ENCODE measurements at places on chromosomes 12 and 14.

DNA sequence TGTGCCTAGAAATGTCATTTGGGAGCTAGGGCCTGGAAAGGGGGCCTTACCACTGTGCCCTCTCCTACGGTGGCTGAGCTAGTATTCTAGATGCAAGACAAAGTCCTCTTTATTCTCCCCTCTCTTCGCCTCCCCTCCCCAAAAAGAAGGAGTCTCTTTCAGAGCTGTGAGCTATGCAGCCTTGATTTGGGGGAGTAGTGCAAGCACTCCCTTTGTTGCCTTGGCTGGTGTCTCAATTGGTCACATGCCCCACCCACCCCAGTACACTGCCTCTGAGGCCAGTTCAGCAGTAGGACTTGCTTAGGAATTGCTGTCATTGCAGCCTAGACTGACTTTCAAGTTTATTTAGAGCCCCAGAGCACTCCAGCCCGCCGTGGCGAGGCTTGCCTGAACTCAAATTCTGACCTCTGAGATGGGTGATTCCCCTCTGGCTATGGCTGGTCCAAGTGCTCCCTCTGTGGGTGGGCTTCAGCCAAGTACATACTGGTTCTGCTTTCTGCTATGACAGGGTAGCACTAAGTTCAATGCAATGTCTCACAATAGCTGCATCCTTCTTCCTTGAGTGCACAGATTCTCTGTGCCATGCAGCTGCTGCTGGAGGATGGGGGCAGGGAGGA lies 37.0 kb upstream of the FBXO33 start:
- peak; percentile 53 for DNase-seq

DNA sequence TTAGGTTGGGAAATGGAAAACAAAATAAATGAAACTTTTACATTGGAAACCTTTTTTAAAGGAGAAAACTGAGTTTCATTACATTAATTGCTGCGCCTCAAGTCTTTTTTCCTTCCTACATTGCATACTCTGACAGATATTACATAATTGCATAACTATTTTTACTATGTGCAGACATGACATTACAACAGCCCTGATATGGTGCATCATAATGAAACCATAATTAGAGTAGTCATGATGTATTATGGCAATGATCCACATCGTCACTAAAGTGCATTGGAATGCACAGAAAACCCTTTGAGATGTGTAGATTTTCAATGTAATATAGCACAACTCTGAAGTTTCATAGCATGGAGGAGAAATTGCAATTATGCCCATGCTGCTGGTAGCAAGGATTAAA lies 217.8 kb upstream of the NPAS3 start:
- DNase-seq = no peak

DNA sequence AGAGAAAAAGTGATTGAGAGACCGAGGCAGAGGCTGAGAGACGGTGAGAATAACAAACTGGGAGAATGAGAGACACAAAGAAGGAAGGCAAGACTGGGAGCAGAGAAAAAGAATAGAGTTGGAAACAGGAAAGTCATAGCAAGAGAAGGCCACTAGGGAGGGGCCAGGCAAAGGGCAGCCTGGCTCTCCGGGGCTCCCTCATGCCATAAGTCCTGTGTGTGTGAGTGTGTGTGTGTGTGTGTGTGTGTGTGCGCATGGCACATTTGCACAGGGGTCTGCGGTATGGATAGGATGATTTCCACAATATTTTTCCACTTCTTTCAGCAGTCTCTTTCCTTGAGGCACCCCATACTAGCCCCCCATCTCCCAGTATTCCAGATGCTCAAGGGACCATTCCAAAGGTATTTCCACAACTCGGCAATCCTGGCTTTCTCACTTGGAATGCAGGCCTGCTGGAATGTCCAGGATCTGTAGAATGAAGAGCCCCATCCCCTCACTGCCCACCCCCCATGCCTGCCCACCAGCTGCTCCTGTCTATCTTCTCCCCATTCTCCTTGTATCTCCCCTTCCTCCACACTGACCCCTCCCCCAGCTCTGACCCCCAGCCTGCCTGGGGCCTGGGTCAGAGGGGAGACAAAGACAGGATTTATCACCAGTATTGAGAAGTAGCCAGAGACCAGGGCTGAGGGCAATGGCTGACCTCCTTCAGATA lies 9.0 kb downstream of the GPR84 start:
- DNase-seq = no peak

DNA sequence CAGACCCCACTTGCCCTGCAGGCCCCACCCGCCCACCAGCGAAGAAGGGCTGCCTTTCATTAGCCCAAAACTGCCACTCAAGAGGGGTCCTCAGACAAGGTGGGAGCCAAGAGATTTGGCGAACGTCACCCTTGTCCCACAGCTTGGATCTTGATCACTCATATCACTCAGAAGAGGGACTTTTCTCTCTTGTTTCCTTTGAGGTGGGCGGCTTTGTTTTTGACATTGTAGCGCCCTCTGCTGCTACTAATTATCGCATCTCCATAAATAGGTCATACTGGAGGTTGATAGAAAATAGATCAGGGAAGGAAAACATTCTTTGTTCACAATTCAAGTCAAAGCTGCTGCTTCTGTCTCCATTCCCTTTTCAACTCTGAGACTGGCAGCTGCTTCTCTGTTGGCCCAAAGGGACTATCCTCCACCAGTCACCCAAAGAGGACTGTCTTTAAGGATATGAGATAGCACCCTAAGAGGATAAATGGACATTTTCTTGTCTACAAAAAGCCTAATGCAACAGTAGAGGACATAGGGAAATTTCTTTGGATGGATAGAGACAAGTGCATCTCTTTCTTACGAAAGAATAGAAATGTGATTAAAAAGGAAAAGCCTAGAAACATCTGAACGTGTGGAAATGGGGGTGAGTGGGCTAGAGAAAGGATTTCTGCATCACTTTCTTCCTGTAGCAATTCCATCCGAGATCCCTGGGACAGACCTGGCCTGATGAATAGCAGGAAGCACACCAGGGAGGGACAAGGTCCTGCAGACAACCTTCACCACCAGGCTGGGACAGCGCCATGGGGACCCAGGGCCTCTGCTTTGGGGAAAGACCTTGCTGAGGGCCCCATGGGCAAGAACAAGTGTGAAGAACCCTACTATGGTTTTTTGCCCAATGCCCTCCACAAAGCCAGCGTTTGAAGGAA lies 115.8 kb downstream of the DAD1 start:
- peak; percentile 72 for DNase-seq
